MG63 (cell line): ENCODE measurements at places on chromosomes 4 and X. TPM values are rescaled to one million over a fixed set of nuclear protein-coding genes. Genes with fewer than 3 reads are reported as not detected.

DNA sequence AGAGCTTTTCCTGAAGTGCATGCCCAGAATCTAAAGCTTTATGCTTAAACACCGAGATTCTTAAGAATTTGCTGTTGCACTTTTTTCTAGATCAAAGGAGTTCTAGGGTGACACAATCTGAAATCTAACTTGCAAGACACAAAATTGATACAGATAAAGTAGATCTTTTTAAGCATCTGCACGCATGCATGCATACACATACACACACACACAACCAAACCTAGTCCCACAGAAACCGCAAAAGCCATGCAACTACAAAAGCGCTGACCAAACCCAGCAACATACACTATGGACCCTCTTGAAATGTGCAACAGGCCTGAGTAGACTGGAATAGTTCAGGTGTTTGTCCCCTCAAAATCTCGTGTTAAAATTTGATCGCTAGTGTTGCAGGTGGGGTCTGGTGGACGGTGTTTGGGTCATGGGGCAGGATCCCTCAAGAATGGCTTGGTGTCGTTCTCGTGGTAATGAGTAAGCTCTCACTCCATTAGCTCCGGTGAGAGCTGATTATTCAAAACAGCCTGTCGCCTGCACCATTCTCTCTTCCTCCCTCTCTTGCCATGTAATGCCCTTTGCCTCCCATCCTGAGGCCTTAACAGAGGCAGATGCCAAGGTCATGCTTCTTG lies 52.7 kb downstream of the IRF2 start:
- no peak for DNase-seq

- no peak for DNase-seq
Observed at GRCh38 chrX:78213331-78213730, 73.9 kb upstream of the TAF9B start.

Gene GUCY1A1
- 1.8 TPM in 1 of 2 replicates, not detected in the other for total RNA-seq

Gene RPL36A
- 879 and 3,439 TPM in 2 replicates for total RNA-seq

Gene DNAAF6
- not detected in 2 replicates for total RNA-seq
